ENCODE measurements at places on chromosomes 1 and 21. TPM values are rescaled to one million over a fixed set of nuclear protein-coding genes. Genes with fewer than 3 reads are reported as not detected.

DNA sequence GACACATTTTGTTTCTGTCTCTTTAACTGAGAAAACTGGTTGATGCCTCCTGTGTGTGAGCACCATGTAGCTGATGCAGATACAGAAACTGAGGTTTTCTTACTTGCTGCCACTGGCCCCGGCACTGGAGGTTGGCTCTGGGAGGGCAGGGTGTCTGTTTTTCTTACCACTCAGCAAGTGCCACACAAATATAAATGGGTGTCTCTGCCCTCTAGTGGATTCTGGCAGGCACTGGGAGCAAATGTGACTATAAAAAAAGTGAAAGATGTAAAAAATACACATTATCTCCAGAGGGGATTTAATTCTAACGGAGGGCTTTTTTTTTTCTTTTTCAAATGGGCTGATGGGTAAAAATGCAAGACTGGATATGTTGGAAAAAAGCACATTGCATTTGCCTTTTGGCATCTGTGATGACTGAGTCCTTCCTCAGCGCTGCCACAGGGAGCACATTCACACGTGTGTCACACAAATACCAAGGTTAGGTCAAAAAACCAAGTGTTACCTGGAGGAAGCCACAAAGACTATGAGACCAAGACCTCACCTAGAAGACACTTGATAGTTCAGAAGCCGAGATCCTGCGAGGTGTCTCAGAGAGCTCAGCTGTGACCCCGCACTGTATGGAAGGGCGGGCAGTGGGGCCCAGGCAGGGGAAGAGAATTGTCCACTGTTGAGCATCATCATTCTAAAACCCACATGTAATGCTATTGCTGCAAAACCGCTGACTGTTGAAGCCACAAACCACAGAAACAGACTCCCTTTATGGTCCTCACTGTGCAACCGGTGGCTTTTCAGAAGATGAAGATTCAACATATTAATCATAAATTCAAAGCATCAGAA is 18.9 kb downstream of the PGBD2 start:
- no peaks in the 10 kb centered on the region for H3K4me1 ChIP-seq
- H3K36me3 ChIP-seq, result no peaks in the 10 kb centered on the region
- H3K27me3 ChIP-seq, result no peaks in the 10 kb centered on the region

GRCh38 chr1:119453021-119453420 is 38.1 kb downstream of the HSD3B2 start:
- H3K4me1 ChIP-seq, result no peaks in the 10 kb centered on the region
- no peaks in the 10 kb centered on the region for H3K36me3 ChIP-seq
- no peak for DNase-seq
- no peak overlapping the region for H3K4me3 ChIP-seq

Gene ZBTB8B
- not detected for total RNA-seq

DNA sequence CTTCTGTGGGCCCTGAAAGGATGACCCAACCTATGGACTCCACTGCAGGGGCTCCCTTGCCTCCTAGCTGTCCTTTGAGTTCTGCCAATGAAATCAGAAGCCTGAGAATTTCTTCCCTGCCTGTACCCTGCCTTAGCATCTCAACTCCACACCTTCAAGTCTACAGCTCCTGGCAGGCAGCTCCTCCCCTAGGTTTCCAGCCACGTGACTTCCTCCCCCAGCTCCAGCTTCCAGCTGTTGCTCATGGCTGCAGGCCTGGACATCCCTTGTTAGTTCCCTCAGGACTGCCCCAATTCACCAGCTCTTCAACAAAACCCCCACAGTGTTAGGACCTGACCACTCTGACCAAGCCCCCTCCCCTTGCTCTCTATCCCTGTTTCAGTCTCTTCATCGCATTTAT is 2.4 kb downstream of the RCAN1 start:
- H3K4me3 ChIP-seq, result no peak overlapping the region
- H3K36me3 ChIP-seq, result no peaks in the 10 kb centered on the region
- H3K27ac ChIP-seq, result no peak overlapping the region
- peaks cover 4% of the 10 kb centered on the region for H3K4me1 ChIP-seq
- H3K27me3 ChIP-seq, result no peaks in the 10 kb centered on the region

- H3K4me1 ChIP-seq, result no peaks in the 10 kb centered on the region
- no peaks in the 10 kb centered on the region for H3K27me3 ChIP-seq
- H3K36me3 ChIP-seq, result no peaks in the 10 kb centered on the region
- no peak overlapping the region for H3K27ac ChIP-seq
- H3K4me3 ChIP-seq, result no peak overlapping the region
- DNase-seq, result no peak
Measured at GRCh38 chr1:14666962-14667650, 68.6 kb downstream of the KAZN start.

Gene NECTIN4
- total RNA-seq, result 0.58 TPM

DNA sequence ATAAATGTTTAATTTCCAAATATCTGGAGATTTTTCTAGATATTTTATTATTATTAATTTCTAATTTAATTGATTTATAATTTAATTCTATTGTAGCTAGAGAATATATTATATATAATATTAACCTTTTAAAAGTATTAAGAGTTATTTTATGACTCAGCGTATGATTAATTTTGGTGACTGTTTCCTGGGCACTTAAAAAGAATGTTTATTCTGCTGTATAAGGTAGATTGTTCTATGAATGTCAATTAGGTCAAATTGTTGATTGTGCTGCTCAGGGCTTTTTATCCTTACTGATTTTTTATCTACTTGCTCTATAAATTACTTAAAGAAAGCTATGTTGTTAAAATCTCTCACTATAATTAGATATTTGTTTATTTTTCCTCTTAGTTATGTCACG is 20.1 kb upstream of the GJA8 start:
- H3K27ac ChIP-seq, result no peak overlapping the region
- H3K4me1 ChIP-seq, result peaks cover 25% of the 10 kb centered on the region
- DNase-seq, result peak; percentile 48
- H3K27me3 ChIP-seq, result no peaks in the 10 kb centered on the region
- H3K4me3 ChIP-seq, result no peak overlapping the region
- H3K36me3 ChIP-seq, result no peaks in the 10 kb centered on the region

Gene CNIH3
- 2.5 TPM for total RNA-seq

DNA sequence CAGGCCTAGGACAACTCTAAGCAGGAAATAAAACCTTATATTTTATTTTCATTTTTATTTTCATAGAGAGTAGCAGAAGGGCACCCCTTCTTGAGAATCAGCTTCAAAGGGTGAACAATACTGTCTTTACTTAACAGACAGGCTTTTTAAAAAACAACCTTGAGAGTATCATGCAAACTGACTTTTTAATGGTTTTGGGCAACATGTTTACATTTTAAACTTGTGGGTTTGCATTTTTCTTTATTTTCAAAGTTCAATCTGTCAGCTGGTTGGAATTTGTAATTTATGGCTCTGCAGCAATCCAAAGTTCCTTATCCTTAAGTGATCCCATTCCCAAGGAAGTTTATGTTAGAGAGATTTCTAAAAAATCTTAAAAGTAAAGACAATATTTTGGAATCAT is 392.3 kb upstream of the ADAMTS5 start:
- H3K27me3 ChIP-seq, result no peaks in the 10 kb centered on the region
- DNase-seq, result no peak
- H3K36me3 ChIP-seq, result no peaks in the 10 kb centered on the region
- no peak overlapping the region for H3K27ac ChIP-seq
- no peak overlapping the region for H3K4me3 ChIP-seq

DNA sequence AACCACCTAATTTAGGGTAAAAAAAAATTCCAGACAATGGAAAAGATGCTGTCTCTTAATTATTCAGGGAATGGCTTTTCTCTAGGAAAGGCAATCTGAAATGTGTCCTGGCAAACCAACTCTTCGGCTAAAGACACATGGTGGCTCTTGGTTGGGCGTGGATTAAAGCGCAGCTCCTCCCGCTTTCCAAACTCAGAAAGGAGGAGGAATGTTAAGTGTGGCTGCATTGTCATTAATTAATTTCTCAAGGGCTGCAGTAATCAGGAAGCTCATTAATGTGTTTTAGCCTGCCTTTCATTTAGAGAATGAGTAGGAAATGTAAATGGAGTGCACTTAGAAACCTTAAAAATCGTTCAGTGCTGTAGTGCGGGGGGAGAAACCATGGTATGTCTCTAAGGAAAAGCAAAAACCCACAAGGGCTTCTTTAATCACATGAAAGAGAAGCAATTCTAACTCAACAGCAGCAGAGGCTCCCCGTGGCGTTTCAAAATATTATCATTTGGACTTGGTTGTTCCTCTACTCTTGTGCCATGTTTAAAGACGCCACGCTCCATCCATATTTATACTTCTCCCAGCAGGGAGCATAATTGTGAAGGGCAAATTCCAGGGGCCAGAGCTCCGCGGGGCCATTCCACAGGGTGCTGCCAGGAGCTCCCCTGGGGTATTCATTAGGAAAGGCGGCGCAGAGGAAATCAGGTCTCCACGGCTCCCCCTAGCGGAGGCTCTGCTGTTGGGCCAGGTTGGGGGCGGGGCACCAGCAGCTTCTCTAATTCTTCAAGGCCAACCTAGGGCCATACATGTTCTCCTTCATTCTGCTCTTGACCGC is 91.9 kb upstream of the SSX2IP start:
- no peaks in the 10 kb centered on the region for H3K36me3 ChIP-seq
- H3K4me3 ChIP-seq, result no peak overlapping the region
- H3K27ac ChIP-seq, result no peak overlapping the region
- peak; percentile 48 for DNase-seq
- peaks cover 3% of the 10 kb centered on the region for H3K27me3 ChIP-seq

- H3K4me3 ChIP-seq, result no peak overlapping the region
- H3K4me1 ChIP-seq, result no peaks in the 10 kb centered on the region
- H3K27me3 ChIP-seq, result no peaks in the 10 kb centered on the region
- H3K27ac ChIP-seq, result no peak overlapping the region
- H3K36me3 ChIP-seq, result no peaks in the 10 kb centered on the region
Measured at GRCh38 chr1:242826701-242827336, 302.3 kb upstream of the PLD5 start.

Gene OR14K1
- total RNA-seq, result not detected

Gene NKAIN1
- 0.40 TPM for total RNA-seq

- no peak for DNase-seq
- H3K4me1 ChIP-seq, result no peaks in the 10 kb centered on the region
- peaks cover 11% of the 10 kb centered on the region for H3K27me3 ChIP-seq
- no peaks in the 10 kb centered on the region for H3K36me3 ChIP-seq
- no peak overlapping the region for H3K4me3 ChIP-seq
Measured at GRCh38 chr1:157166590-157166989, 28.4 kb upstream of the ETV3 start.

- no peaks in the 10 kb centered on the region for H3K27me3 ChIP-seq
- no peaks in the 10 kb centered on the region for H3K36me3 ChIP-seq
- H3K4me1 ChIP-seq, result peaks cover under 1% of the 10 kb centered on the region
- H3K4me3 ChIP-seq, result no peak overlapping the region
- DNase-seq, result no peak
Measured at GRCh38 chr1:109969146-109969829, 15.3 kb upstream of the AHCYL1 start.
